Right kidney (tissue), 9 donors: ENCODE measurements at places on chromosomes 5 and 9.

GRCh38 chr9:105554042-105554441 is 3.9 kb upstream of the FKTN start:
- DNase-seq: no peak

GRCh38 chr9:124544535-124544934 is 37.3 kb upstream of the NR5A1 start:
- no peak for DNase-seq

- no peak for DNase-seq
Measured at GRCh38 chr9:86836266-86836665, 111.0 kb downstream of the GAS1 start.

GRCh38 chr9:135147938-135148337 is 60.5 kb downstream of the OLFM1 start:
- DNase-seq: no peak

DNA sequence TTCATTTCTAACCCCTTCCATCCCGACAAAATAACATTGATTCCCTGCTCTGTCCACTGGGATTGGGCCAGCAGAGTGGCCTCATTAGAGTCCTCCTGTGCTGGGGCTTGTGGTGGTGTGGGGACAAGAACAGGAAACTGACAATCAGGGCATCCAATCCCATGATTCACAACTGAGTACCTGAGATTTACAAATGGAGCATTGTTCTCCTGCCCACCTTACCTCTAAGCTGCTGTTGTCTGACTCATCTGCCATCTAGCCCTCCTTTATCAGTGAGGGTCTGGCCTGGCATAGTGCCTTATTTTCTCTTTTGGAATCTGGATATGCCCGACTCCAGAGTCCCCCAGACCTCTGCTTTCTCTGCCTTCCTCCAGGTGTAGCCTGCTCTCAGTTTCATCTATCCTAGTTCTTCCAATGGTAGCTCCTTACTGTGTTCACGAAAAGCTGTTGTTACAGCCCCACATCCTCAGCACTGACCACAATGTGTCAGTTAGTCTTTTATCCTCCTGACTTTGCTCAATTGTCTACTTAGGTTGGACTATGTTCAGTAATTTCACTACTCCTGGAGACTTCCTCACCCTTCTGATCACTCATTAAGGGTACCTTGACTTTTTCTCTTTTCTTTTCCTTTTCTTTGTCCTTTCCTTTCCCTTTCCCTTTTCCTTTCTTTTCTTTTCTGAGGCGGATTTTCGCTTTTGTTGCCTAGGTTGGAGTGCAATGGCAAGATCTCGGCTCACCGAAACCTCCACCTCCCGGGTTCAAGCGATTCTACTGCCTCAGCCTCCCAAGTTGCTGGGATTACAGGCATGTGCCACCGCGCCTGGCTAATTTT is 13.4 kb downstream of the WNT8A start:
- DNase-seq: no peak

GRCh38 chr5:89697581-89697980 is 712.0 kb downstream of the CETN3 start:
- no peak for DNase-seq

GRCh38 chr5:159543326-159543725 is 213.0 kb upstream of the IL12B start:
- no peak for DNase-seq

DNA sequence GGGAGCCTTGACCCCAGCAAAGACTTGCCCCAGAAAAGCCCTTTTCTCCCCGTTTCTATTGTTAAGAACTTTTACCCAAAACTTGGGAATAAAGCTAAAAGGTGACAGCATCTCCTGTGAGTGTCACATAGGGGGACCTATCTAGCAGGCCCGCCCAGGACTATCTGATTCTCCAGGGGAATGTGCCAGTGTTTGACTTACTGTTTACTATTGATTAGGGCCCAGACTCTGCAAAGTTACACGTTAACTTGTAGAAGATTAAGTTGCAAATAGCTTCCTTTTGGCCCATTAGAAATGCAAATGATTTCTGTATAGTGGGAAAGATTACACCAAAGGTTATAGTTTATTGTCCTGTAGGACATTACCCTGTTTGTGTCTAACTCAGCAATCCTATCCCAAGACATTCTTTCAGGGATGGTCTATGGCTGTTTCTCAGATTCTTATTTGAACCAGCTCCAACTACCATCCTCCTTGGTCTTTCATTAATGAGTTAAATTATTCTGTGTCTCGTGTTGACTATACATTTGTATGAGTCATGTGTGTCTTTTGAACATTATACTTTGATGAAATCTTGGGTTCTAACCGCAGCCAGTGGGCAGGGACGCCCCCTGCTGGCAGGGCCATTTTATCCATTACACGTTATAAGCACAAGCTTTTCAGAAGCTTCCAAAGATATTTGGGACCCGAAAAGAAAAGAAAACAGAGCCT is 60.7 kb downstream of the HRH2 start:
- no peak for DNase-seq

DNA sequence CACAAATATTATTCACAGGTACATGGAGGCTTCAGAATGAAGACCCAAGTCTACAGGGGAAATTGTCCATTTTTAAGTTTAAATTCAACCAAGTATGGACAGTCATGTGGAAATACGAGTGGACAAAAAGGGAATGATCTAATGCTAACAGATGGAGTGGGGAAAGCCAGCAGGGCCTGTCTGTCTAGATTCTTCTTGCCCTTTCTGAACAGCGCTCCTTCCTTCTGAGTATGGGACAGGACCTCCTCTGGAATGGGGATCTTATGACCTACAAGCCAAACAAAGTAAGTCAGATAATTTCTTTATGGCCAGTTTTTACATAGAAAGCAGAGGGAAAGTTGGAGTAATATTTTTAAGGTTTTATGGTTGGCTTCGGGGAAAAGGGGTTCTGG is 119.8 kb upstream of the NEK6 start:
- DNase-seq: no peak

- no peak for DNase-seq
Measured at GRCh38 chr5:35112300-35112699, 64.6 kb upstream of the AGXT2 start.

GRCh38 chr9:78014776-78015175 is 16.8 kb downstream of the GNAQ start:
- DNase-seq: no peak

- DNase-seq: no peak
Measured at GRCh38 chr9:134842321-134842720, 38.3 kb upstream of the FCN2 start.

DNA sequence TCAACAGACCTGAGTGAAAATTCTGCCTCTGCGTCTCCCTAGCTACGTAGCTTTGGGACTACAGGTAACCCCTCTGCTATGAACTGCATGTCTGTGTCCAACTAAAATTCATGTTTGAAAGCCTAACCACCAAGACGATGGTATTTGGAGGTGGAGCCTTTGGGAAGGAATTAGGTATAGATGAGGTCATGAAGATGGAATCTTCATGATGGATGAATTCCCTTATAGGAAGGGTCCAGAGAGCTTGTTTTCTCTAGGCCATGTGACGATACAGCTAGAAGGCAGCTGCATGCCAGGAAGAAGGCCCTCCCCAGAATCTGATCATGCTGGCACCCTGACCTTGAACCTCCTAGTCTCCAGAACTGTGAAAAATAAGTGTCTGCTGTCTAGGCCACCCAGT is 296.4 kb downstream of the SLIT3 start:
- no peak for DNase-seq

GRCh38 chr9:9223175-9223574 is 1389.6 kb downstream of the PTPRD start:
- no peak for DNase-seq

DNA sequence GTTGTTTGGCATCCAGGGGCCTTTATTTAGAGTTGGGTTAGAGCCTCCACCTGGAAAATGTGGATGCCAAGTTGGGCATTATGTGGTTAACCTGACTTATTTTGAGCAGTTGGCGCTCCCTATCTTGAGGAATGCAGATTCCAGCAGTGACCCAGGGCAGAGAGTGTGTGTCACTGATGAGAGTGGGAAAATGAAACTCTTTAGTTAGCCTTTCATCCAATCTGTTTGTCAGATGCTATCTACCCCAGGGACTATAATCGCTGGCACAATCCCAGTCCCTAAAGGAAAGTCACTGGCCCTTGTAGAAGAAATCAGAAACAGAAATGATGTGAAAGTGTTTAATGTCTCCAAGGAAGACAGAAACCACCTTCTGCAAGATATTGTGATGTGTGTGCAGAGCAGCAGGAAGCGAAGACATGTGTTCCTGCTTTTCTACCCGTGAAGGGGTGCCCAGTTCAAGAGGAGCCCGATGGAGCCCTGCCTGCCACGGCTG is 10.2 kb upstream of the STING1 start:
- DNase-seq: no peak

- DNase-seq: no peak
Measured at GRCh38 chr9:91712811-91713210, 237.2 kb downstream of the ROR2 start.

GRCh38 chr9:95506678-95507463 is 9.9 kb downstream of the PTCH1 start:
- DNase-seq: peak; percentile 87

- DNase-seq: no peak
Measured at GRCh38 chr5:169874621-169875020, 105.7 kb downstream of the INSYN2B start.

DNA sequence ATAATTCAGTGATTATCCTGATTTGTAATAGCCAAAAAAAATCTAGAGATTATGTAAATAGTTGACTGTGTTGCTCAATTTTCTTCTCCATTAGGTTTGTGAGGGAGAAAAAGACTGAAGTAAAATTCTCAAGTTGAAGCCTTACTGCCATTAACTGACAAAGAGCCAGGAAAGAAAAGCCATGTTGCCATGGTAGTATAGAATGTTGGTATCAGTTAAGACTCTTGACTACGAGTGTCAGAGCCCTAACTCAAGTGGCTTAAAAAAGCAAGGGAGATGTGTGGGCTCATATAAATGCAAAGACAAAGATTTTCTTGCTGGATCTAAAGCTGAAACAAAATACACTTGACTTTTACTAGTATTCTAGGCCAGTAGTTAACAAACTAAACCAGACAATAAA is 571.7 kb downstream of the KCTD16 start:
- no peak for DNase-seq

- DNase-seq: no peak
Measured at GRCh38 chr5:137040024-137040423, 459.1 kb downstream of the SPOCK1 start.

GRCh38 chr5:133907075-133907474 is 61.4 kb downstream of the C5orf15 start:
- no peak for DNase-seq

DNA sequence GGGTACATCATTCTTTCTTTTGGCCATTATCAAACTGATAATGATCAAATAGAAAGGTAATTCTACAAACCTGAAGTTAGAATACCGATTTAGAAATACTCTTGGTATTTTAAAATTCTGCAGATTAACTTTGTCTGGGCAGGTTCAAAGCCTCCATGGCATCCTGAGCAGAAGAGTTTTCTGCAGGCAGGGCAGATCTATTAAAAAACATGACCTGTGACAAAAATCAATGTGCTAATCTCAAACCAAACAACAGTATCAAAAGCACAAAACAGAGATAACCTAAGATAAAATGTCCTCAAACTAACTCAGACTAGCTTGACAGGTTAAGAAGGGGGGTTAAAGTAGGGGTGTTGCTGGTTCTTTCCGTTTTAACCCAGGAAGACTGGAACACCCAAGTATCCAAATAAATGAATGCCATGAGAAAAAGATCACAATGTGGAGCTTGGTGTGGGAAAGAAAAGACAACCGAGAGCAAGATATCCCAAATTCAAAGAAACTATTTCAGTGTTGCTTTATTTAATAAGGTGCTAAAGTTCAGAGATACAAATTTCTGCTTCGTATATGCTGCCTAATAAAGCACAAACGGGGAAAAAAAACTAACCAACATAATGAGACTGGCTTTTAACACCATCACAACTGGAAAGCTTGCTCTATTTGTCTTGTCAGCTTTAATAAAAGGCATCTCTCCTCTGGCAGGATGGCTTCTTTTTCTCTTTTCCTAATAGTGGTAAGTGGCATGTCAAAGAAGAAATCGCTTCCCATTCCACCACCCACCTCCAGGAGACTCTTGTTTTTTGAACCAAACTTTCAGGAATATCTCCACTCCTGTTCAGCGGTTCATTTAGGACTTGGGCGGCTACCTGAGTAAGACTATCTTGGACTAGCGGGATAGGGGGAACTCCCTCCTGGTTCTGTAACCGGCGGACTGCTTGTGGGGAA is 2.3 kb downstream of the EFNA5 start:
- DNase-seq: peak; percentile 35

GRCh38 chr9:70044490-70045307 is 1.1 kb downstream of the MAMDC2 start:
- peak; percentile 37 for DNase-seq

- no peak for DNase-seq
Measured at GRCh38 chr9:82148901-82149461, 160.4 kb downstream of the SPATA31D1 start.

DNA sequence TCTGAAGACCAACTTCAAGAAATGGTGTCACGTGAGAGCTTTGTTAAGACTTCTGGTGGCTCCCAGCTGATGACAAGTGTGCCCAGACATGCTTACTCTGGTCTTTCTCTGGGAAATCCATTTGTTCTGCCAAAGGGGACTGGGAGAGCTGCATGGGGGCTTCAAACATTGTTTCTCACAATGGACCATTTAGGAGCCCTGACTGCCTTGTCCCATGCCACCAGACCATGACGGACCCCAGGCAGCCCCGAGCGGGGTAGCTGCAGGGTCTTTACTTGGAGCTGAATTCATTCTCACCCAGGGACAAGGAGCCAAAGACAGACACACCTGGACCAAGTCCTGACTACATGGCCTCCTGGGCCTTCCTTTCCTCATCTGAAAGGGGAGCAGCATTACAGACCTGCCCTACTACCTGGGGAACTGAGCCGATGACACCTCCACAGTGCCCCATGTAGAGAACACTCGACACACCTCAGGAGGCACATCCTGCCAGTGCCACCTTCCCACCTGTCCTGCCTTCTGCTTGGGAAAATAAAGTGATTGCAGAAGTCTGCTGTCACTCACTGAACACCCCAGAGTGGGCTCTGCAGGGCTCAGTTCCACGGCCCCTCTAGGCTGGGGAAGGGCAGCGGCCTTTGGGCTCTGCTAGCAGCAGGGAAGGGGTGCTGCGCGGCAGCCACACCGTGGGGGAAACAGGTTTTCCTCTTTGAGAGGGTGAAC is 169.0 kb downstream of the DAB2IP start:
- DNase-seq: no peak

DNA sequence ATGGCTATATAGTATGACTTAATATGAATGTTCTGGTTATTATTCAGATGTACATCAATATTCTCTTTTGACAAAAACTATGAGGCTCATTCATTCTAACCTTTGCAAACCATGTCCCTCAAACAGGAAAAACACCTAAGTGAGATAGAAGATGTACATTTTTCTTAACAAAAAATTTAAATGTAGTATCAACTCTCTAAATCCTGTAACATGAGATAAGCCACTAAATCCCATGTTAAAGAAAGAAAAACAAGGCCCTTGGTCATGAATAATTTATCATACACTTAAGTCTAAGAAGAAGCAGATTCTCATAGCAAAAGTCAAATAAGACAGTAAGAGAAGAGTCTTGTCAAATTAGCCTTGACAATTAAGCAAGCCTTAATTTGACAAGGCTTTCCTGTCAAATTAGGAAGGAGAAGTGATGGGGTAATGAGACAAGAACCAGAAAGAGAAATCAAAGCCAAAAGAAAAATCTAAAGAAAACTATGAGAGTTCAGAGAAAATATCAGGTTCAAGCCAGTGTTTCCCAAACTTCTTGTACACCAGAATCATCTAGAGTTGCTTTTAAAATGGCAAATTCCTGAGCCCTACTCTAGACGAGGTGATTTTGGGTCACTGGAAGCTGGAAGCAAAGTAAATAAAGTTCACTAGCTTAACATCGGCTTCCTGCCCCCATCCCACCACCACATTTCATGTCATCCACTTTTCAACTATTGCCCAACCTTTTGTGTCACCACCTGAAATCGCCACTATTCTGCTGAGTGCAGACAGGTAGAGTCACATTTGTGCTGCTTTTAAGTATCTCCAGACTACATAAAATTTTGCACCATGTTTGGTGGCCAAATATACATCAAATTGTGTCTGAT is 76.5 kb downstream of the NR6A1 start:
- no peak for DNase-seq
